SHP77 (cell line): ENCODE measurements at places on chromosomes 4 and X.
A peak's percentile ranks its signal among the peaks of the same experiment; 100 is the strongest.

DNA sequence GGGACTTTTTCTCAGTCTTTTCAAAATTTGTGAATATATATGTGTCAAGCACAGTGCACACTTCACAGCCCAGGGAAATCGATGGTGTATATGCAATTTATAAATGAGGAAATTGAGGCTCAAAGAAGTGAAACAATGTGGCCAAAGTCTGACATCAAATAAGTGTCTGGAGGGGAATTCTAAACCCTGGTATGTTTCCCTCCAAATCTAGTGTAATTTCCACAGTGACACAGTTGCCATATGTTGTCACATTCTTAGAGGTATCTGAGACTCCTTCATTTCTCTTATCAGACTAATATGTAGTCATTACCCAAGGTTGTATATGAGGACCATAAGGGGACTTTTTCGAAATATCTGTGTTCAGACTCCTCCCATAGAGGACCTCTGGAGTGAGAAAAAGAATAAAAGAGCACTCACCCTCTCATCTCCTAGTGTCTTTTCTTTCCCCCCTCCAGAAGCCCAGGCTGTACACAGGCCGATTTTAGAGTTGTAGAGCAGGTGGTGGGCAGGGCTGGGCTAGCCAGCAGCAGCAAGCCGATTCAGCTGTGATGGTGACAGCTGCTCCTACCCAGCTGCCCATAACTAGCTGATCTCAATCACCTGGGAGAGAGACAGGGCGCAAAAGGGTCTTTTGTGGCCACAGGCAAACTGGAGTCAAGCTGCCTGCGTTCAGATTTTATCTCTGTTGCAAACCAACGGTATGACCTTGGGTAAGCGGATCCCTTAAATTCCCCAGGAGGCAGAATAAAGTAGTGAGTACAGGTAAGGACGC, 55.1 kb downstream of the CLCN5 start:
- DNase-seq: peak; percentile 27

DNA sequence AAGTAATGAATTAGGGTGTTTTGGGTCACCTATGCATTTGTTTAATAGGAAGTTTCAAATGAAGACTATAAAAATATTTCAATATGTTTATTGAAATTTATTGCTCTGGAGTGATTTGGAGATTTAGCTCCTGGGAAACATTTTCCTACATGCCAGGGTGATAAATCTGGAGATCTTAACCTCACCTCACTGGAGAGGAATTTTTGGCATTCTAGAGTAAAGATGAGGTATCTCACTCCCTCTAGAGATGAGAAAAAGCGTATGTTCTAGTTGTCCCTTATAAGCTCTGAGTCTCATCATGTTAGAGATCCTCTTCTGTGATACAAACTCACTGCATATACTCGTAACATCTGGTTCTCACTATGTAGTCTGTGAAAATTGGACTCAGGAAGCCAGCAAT, 219.0 kb downstream of the KLHL4 start:
- DNase-seq: no peak

DNA sequence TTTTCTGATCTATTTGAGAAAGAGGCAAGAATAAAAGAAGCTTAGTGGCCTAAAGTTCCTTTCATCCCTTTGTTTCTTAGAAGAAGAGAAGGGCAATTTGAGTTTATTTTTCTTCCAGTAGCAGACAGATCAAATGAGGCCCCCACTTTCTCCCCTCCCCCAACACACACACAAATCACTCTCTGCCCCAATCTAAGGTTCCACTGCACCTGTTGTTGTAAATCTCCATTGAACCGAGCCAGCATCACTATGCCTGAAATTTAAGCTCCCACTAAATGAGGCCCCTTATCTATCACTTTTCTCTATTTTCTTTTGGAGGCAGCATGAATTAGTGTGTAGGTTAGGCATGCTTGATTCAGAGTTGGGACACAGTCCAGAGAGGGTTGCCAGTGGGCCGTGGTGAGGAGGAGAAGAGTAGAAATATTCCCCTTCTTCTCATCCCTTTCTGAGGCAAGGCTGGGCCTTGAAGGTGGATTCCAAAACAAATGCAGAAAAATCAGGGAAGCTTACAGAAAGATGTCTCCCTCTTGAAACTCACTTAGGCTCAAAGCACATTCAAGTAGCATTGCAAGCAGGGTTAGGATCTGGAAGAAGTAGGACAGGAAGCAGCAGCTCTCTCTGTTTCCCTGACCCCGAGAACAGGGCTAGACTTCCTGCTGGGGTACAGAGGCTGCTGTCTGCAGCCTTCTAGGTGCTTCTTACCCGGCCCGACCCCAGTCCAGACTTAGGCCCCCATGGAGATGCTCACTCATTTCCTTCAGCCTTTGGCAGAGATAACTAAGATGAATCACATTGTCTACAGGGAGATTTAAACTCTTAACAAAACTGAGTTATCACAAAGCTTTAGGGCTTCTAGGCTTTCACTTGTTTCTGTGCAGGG, 70.7 kb downstream of the RASL11B start:
- DNase-seq: no peak

GRCh38 chr4:120844528-120844921, 78.0 kb downstream of the PRDM5 start:
- no peak for DNase-seq

DNA sequence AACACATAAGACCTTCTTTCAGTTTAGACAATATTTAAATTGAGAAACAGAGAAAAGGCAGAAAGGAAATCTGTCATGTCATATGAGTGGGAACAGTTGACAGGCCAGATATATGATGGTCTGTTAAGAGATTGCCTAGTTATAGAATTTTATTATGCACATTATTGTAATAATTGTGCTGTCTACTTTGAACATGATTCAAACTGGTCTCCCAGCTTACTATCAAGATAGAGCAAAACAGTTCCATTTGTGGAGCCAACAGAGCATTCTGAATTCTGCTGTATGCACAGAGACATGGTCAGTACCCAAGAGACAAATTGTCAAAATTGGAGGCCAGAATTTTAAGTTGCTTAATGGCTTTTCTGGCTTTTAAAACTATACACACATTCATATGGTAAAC, 139.4 kb downstream of the FBXO8 start:
- DNase-seq: no peak

DNA sequence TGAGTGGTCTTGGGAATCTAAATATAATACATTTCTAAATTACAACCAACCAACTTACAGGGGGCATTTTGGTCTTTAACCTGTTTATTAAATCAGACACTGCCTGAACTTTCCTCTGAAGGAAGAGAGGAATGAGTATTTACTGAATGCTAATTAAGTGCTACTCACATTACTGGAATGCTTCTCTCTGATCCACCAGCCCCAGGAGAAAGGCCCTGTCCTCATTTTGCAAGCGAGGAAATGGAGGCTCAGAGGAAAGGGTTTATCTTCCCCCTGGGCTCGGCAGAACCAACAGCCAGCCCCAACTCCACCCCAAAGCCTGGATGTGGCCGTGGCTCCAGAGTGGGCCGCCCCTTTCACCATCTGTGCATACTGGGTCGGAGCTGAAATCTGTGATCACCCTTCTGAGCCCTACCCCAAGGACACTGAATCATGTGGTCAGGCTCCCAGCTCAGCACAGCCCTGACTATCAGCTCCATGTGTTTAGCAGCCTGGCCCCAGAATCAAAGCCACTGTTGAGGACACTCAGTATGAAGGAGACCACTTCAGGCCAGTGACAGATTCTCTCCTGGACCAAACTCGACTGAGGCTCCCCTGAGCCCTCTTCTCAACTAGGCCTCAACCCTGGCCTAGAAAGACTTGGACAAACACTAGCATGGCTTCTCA, 56.7 kb upstream of the ENPP6 start:
- no peak for DNase-seq

- no peak for DNase-seq
Observed at GRCh38 chr4:155909615-155910226, 6.2 kb downstream of the TDO2 start.

DNA sequence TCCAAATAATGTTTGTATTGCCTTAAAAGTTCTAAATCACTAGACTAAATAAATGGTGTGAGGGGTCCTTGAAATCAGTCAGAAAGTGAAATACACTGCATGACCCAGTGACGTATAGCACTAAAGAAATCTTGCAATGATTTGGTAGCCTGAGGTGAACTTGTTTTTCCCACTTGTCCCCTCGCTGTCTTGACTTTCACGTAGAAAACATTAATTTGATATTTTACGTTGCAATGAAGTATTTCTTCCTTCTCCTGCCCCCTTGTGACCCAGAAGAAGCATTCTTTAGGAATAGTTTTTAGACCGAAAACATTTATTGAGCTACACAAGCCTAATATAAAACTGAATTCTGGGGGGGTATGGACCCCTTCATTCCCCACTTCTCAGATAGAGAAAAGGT, 3.7 kb downstream of the KLB start:
- DNase-seq: no peak

- no peak for DNase-seq
Observed at GRCh38 chr4:101042847-101043246, 304.5 kb downstream of the PPP3CA start.

GRCh38 chr4:144289667-144290428, 149.3 kb upstream of the GYPA start:
- DNase-seq: no peak

DNA sequence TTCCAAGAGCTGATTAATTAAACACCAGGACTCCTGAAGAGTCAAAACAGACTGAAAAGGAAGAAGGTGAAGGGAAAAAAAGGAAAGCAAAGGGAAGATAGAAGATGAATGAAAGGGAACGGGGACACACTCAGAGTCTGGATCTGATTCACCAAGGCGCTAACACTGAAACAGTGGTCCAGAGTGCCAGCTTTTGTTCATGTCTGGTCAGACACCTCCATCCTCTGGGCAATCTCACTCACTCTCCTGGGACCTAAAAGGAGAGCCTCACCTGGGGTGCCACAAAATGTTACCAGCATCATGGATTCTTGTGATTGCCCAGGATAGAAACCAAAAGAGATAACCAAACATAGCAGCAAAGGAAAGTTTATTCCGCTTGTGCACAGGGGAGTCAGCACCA, 120.3 kb upstream of the AFF2 start:
- no peak for DNase-seq

DNA sequence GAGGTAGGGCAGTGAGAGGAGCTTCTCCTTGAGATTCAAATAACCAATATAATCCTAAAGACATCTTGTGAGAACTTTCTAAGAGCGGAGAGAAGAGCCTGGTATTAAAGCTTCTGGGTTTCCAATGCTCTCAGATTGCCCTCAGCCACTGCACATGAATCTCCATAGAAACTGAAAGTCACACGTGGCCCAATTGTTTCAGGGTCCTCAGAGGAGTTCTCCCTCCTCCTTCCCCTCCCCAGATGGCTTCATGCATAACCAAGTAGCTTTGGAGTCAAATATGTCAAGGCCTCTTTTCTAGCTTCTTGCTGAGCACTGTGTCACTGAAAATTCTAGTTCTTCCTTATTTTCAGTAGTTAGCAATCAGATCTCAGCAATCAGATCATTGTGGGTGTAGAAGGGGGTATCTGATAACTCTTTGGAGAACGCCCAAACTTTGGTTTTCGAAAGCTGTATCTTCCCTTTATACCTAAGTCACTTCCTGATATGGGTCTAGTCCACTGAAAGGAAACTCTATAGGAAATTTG, 2.2 kb downstream of the BTK start:
- no peak for DNase-seq

GRCh38 chr4:119296356-119296755, 25.6 kb downstream of the FABP2 start:
- no peak for DNase-seq

- DNase-seq: no peak
Observed at GRCh38 chr4:137583671-137584070, 51.4 kb upstream of the PCDH18 start.

- no peak for DNase-seq
Observed at GRCh38 chr4:106715825-106716224, 320.3 kb downstream of the DKK2 start.

DNA sequence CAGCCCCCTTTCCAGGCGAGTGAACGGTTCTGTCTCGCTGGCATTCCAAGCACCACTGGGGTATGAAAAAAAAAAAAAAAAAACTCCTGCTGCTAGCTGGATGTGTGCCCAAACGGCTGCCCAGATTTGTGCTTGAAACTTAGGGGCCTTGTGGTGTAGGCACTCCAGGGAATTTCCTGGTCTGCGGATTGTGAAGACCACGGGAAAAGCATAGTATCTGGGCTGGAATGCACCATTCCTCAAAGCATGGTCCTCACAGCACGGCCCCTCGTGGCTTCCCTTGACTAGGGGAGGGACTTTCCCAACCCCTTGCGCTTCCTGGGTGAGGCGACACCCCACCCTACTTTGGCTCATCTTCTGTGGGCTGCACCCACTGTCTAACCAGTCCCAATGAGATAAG, 516.8 kb upstream of the FAM241A start:
- no peak for DNase-seq

GRCh38 chrX:134002921-134003615, 17.7 kb upstream of the GPC3 start:
- DNase-seq: no peak

DNA sequence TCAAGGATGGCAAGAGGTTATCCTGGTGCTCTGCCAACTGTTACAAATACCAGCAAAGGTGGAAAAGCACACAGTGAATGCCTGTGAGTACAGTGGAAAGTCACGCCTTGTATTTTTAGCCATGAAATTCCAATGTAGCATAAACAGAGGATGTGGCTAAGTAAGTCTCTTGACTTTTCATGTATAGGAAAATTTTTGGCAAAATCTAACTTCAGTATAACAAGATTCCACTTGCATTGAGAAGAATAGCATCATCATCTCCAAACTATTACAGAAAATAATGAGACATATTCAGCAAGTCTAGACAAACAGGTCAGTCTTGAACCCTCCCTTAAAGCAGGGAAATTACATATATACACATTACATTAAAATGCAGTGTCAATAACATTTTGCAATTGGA, 7.9 kb downstream of the SLC10A6 start:
- DNase-seq: no peak

- DNase-seq: no peak
Observed at GRCh38 chr4:7780751-7781348, 158.8 kb downstream of the AFAP1 start.

DNA sequence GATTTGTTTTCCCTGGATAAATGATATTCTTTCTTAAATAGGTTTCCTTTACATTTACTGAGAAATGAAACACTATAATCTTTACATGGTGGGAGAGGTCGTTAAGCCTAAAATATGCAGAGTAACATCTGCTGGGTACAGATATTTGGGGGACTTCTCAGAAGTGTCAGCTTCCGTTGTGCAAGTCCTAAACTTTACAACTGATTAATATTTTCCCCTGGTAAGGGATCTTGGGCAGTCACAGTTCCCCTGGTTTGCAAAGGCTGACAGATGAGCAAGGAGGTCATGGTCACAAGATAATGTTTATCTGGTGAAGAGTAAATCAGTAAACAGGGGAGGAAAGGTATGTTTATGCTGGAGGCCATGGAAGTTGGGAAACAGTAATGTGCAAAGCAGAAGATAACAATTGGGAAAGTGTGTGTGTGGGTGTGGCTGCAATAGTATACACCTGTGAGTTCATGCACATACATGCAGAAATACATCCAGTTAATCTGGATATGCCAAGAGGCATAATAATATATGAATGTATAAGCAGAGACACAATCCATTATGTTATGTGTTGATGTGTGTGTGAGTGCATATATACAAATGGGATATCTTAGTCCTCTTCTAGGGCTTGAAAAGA, 508.2 kb upstream of the FAM241A start:
- DNase-seq: no peak
